ENCODE measurements at places on chromosomes 3 and 15.

GRCh38 chr3:176631165-176631564 lies 566.1 kb downstream of the TBL1XR1 start:
- no peak for DNase-seq

DNA sequence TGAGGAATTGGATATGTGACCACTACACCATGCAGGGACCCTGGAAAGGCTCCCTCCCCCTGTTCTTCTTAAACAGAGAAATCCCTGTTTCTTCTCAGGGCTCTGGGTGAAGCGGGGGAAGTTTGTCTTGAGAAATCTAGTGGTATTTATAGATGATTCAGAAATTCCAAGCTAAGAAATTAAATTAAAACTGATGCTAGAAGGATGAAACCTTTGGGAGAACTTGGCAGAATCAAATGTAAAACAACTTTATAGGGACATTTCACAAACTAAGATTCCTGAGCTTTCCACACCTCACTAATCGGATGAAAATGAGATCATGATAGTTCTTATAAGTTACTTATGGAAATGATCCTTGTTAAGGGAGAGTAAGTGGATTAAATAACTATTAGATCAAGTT lies 54.2 kb downstream of the FBXL2 start:
- DNase-seq, result no peak

DNA sequence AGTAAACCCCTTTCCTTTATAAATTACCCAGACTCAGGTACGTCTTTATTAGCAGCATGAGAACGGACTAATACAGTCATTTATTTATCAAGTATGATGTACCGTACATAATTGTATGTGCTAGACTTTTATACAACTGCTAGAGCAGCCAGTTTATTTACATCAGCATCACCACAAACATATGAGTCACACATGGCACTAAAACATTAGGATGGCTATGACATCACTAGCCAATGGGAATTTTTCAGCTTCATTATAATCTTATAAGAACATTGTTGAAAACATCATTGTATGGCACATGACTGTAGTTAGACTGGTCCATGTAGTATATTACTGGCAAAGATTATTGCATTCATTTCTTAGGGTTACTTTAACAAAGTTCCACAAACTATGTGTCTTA lies 121.7 kb downstream of the ZMAT3 start:
- DNase-seq, result no peak

- no peak for DNase-seq
Measured at GRCh38 chr15:37550360-37551024, 383.9 kb upstream of the TMCO5A start.

DNA sequence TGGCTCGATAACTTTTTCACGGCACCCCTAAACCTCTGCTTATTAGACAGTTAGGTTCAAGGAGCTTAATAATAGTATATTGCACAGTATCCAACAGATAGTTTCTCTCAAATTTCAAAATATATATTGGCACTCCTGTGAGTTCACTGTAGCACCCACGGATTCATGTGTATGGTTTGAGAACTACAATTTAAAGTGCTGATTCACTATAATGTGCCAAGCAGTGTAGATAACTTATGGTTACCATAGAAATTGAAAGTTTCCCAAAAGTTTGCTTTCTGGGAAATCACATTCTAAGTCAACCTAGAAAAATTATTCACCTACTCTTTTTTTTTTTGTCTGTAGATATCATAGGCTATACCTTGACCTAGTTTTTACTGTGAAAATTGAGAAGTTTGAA lies 86.6 kb downstream of the GAP43 start:
- DNase-seq, result no peak

GRCh38 chr3:22587446-22587845 lies 615.7 kb upstream of the UBE2E2 start:
- DNase-seq, result no peak

GRCh38 chr3:169993761-169994160 lies 27.2 kb downstream of the SEC62 start:
- no peak for DNase-seq

- DNase-seq, result no peak
Measured at GRCh38 chr3:23785097-23785645, 20.6 kb upstream of the UBE2E1 start.

DNA sequence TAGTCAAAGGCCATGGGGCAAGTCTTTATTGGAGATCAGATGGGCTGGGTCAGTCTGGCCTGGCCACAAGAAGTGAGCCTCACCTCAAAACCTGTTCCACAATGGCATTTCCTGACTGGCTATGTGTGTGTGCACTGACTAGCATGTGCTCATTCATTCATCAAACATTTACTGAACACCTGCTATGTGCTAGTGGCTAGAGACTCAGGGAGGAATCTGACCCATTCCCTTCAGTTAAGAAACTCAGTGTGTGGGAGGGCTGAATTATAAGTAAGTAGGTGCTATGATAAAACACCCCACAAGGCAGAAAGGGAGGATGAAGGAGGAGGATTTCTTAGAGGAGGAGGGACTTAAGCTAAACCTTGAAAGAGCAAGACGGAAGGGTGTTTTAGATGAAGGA lies 5.4 kb upstream of the CGNL1 start:
- DNase-seq, result no peak

DNA sequence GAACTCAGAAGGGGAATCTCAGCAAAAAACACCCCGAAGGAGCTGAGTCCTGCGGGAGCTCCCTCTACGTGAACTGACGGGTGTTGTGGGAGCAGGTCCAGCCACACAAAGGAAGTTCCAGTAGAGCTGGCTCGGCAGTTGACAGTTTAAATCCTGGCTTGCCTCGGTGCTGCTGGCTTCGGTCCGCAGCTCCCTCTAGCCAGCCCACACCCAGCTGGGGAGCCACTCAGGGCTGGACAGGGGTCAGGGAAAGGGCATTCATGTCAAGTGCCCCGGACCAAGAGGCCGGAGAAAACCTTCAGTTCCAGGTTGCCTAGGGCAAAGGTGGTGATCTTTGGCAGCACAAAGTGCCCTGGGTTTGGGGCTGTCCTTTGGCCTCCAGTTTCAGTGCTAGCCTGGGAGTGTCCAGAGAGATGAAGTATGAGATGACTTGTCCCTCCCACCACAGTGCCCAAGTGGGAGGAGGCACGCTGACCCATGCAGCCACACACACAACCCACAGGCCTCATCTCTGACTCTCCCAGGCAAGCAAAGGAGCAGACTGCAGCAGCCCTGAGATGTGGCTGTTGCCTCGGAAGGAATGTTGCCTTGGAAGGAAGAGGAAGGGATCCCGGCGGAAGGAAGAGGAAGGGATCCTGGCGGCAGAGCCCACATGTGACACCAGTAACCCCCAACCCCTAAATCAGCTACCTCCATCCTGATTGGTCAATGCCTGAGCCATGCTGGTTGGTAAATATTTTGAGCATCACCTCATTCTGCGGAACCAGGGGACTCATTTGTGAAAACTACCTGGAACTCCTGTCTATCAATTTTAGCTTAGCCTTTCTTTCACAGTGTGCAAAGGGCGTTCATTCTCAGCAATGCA lies 13.9 kb upstream of the ANPEP start:
- no peak for DNase-seq

GRCh38 chr3:177470197-177470941 lies 273.1 kb upstream of the TBL1XR1 start:
- no peak for DNase-seq

GRCh38 chr3:61264281-61264680 lies 13.0 kb upstream of the FHIT start:
- DNase-seq, result no peak

DNA sequence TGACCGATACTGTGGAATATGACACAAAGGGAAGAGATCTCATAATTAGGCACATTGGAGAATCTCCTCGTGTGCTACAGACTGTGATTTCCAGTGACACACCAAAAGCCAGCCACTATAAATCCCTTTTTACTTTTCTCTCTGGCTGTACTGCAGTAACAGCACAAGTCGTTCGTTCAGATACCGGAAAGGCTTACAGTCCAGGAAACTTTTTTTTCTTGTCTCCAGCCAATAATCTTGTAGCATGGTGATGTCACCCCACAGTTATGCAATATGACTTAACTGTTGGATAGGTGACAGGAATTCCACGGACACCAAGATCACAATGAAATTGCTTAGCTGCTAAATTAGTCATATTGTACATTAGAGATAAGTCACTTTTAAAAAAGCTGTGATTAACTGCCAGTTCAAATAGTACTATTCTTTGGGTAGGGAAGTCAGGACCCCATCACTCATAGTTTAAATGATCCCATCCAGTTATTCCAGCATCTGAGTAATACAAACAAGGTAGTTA lies 36.3 kb upstream of the TSC22D2 start:
- DNase-seq, result no peak

- no peak for DNase-seq
Measured at GRCh38 chr3:43074482-43074881, 31.4 kb downstream of the POMGNT2 start.

GRCh38 chr3:42701371-42702065 lies 1.1 kb downstream of the HHATL start:
- peak; percentile 21 for DNase-seq

DNA sequence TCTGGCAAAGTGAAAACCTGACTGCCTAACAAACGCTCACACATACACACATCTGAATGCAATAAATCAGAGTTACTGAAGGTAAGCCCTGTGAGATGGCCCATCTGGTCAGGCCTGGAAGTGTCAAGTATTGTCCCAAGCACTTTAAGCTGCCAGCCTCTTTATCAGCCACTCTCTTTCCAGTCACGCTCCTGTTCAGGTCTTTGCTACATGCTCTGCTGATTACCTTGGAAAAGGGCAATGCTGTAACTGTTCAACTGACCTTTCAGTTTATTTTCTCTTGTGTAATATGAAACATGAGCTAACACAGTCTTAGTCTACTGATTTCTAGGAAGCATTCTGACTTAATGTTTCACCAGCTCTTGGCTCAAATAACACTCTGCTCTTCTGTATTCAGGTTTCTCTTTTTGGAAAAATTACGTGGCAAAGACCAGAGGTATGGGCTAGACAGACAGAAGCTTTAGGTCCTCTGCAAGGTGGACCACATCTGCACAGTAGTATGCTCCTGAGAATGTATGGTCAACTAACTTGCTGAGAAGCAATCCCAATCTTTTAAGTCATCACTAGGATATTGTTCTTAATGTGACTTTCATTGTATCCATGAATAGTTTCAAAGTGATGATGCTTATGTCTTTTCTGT lies 44.5 kb downstream of the GBE1 start:
- DNase-seq, result no peak

GRCh38 chr15:35944945-35945585 lies 399.1 kb upstream of the DPH6 start:
- DNase-seq, result no peak

GRCh38 chr3:67094774-67095173 lies 96.7 kb downstream of the KBTBD8 start:
- no peak for DNase-seq

GRCh38 chr3:193560870-193561269 lies 6.2 kb upstream of the ATP13A4 start:
- DNase-seq, result no peak

GRCh38 chr3:127735767-127736693 lies 63.3 kb downstream of the ABTB1 start:
- no peak for DNase-seq

- DNase-seq, result no peak
Measured at GRCh38 chr15:41848631-41849030, 10.0 kb downstream of the PLA2G4B start.

DNA sequence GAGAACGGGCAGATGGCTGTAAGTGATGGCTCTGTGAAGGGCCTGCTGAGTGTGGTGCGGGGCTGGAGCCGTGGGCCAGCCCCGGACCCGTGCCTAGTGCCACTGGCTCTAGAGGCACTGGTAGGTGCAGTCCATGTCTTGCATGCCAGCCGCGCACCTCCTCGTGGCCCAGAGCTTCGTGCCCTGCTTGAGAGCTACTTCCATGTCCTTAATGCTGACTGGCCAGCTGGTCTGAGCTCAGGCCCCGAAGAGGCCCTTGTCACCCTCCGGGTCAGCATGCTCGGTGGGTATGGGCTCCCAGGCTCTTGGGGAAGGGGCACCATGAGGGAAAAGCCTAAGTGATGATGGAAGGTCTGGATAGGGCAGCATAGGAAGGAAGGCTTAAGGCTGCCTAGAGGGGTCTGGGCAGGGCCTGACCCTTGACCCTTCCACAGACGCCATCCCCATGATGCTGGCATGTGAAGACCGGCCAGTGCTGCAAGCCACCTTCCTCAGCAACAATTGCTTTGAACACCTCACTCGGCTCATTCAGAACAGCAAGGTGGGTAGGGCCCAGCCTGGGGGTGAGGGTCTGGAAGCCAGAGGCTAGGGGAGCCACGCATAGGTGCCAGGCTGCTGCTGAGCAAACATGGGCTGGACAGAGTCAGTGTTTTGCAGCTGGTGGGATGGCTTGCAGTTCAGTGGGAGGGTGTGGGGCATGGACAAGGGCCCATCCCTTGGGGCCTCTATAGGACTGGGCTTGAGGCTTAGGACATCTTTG lies 12.1 kb downstream of the NBEAL2 start:
- no peak for DNase-seq

DNA sequence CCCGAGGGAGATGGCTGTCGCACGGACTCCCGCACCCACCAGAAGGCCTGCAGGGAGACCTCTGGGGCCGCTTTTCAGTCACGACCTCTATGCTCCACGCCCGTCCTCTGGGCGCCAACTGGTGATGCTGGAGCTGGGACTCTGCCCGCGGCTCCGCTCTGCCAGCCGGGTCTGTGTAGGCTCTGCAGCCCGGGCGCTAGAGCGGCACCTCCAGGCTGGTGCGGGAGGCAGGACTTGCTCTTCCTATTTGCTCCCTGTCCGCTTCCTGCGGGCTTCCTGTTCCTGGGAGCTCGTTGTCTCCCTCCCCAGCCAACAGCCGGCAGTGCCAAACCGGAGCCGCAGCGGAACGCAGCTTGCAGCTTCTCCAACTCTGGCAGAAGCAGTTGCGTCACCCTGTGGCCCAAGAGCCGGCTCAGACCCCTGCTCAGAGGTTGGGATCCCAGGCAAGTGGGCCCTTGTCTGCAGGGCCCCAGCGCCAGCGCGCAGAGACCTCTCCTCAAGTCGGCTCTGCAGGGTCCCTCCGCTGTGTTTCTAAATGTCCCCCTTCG lies 285.9 kb downstream of the XXYLT1 start:
- peak; percentile 48 for DNase-seq

- DNase-seq, result no peak
Measured at GRCh38 chr15:34360298-34360697, 6.7 kb downstream of the LPCAT4 start.

DNA sequence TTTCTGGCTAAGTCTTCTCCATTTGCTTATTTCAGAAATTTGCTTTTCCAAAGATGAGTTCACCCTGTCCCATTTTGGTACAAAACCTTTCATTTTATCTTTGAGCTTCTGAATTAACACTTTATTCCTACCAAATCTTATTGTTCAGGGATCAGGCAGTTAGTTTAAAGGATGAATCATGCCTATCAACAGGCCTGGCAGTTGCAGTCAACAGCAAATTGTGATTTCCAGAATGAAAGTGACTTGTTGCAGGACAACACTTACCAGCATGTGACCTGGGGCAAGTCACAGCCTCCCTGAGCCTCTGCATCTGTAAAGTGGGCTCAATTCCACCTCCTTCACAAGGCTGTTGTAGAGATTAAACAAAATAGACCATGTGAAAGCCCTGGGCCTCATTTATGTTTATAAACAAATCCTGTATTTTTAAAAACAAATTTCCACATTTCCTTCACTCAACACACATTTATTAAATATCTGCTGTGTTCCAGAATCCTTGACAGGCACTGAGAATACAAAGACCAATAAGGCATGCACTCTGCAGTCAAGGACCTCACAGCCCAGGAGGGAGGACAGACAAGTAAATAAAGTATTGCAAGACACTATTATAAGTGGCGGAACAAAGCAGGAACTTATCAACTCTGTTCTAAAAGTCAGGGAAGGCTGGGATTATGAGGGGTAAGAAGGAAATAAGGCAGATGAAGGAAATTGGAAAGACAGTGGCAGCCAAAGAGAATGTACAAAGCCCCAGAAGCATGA lies 359.1 kb upstream of the IL12A start:
- no peak for DNase-seq

- DNase-seq, result no peak
Measured at GRCh38 chr3:191253089-191253799, 54.2 kb downstream of the OSTN start.

- DNase-seq, result no peak
Measured at GRCh38 chr15:88705769-88706165, 67.0 kb downstream of the ISG20 start.
